H1 (cell line): ENCODE measurements at places on chromosomes 5 and 9.

GRCh38 chr9:100219347-100219746 lies 120.3 kb downstream of the INVS start:
- no peak for DNase-seq

GRCh38 chr5:168529374-168530234 lies 499 bp downstream of the FBLL1 start:
- DNase-seq: no peak

GRCh38 chr9:212297-212696 lies 2.4 kb upstream of the DOCK8 start:
- DNase-seq: no peak

DNA sequence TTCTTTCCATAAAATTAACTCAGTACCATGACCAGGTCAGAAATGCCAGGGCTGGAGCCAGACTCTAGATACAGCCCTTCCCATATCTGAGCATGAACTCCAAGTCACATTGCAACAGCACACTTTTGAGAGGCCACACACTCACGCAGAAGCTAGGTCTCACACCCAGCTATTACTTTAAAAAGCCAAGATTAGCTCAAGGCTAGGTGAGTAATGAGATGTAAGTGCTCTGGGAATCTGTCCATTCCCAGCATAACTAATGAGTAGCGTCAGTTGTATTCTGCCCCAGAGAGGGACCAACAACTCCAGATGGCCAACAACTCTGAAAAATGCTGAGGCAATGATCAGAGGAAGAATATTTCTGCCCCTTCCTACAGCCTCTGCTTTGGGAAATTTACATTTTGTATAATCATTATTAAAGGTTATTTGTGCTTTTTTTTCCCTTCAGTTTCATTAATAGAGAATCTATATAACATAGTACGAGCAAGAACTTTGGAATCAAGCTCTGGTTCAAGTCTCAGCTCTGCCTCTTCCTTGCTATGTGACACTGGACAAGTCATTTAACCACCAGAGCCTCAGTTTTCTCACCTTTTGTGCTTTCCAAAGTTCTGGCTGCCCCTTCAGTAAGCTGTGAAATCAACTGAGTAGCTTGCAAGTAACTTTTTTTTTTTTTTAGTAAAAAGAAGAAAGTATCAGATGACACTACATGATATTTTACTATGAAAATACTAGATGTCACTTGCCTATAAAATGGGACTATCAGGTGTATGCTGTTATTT lies 118.3 kb downstream of the NR6A1 start:
- no peak for DNase-seq

- DNase-seq: no peak
Observed at GRCh38 chr9:10706788-10707187, 94.0 kb upstream of the PTPRD start.

DNA sequence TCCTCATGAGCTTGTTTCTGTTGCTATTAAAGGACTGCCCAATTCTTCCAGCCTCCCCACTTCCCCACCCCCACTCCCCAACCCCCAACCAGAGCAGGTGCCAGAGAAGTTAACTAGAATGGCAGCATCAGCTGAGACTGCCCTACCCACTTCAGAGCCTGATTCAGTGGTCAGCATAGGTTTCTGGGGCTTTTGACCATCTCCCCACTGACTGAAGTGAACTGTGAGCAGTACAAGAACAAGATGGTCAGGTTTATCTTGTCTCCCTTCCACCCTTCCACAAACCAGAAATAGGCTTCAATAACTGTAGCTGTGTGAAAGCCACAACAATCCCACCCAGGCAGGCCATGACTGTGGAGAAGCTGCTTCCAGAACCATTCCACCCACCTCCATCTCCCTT lies 289.4 kb upstream of the SLC24A2 start:
- DNase-seq: no peak

DNA sequence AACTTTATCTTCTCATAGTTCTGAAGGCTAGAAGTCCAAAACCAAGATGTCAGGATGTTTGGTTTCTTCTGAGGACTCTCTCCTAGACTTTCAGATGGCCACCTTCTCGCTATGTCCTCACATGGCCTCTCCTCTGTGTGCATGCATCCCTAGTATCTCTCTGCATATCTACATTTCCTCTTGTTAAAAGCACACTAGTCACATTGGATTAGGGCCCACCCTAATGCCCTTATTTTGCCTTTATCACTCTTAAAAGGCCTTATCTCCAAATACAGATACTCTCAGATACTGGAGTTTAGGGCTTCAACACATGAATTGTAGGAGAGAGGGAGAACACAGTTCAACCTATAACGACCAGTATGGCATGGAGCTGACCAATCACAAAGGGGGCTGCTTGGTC lies 151.7 kb downstream of the PRELID2 start:
- DNase-seq: no peak

DNA sequence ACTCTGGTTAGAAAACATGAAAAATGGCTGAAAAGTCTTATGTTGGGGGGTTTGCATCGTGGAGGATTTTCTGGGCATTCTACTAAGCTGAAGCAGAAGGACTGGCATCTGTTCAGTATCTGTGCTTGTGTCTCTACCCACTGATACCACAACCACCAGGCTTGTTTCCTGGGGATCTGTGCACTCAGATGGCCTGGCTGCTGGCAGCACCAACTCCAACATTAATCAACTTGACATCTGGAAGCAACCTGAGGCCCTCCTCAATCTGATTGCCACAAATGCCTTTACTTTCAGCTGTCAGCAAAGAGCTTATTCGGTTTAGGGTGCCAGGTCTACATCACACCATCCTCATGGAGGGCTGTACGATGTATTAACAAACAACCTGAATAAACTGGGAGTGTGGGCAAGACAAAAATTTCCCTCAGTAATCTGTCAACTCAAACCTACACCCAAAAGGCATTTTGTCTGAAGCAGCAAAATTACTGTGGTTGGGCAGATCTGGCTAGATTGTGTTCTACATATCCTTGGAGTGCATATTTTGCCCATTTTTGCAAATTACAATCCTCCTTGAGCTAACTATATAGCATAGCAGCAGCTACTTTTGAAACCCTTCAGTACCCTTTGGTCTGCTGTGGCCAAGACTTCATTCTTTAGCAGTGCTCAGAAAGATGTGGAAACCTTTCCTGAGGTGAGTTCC lies 74.6 kb downstream of the FOXD1 start:
- no peak for DNase-seq

- DNase-seq: no peak
Observed at GRCh38 chr5:109964136-109964535, 274.4 kb downstream of the MAN2A1 start.

DNA sequence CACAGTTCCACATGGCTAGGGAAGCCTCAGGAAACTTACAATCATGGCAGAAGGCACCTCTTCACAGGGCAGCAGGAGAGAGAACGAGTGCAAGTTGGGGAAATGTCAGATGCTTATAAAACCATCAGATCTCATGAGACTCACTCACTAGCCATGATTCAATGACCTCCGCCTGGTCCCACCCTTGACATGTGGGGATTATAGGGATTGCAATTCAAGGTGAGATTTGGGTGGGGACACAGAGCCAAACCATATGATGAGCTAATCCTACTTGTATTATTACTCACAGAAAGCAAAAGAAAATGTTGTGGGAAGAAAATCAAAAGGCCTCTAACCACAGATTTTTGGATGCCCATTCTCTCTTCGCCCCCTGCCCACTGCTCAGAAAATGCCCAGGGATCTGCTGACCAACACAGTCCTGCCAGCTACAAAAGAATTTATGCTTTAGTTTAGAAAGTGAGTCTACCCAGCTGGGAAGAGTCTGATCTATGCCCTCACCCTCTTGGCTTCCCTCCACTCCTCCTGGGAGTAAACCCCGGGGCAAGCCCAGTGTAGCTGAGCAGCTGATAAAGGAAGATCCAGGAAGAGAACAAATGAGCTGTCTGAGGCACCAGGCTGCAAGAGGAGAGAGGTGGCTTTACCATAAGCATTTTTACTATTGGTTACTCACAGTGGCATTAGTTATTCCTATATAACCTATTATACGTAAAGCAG lies 53.1 kb downstream of the RNF130 start:
- DNase-seq: no peak

GRCh38 chr5:180498378-180498777 lies 4.2 kb downstream of the CNOT6 start:
- DNase-seq: no peak

- no peak for DNase-seq
Observed at GRCh38 chr5:170403675-170404074, 14.5 kb upstream of the KCNMB1 start.

DNA sequence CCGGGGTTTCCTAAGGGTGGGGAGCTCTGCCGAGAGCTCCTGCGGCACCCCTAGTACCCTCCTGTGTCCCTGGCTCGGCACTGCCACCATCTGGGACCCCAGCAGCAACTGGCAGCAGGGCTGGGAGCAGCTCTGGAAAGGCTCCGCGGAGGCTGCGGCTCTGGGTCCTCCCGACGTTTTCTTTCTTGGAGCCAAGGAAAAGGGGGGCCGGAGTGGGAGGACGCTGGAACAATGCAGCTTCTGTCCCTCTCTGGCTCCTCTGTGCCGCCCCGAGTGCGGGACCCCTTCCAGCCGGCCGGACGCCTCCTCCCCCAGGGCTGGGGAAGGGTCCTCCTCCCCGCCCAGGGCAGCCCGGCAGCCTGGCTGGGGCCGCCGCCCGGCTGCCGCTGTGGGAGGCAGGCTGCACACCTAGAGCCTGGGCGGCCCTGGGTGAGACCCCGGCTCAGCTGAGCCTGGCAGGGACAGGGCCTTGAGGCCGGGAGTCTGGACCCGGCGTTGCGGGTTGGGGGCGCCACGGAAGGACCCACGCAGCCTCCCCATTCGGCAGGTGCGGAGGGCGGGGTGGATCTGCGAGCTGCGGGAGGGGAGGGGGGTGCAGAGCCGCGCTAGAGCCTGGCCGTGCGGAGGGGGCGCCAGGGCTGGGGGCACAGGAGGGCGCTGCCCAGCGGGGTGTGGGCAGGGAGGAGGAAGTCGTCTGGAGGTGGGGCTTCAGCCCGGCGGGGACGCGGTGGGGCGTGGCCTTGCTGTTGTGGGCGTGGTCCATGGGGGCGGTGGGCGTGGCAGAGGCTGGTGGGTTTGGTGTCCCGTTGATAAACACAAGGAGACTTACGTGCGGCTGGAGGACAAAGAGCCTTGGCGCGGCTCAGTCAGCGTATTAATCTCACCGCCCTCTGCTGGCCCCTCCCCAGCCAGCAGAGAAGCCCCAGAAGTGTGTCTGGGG lies 15.1 kb downstream of the GPSM1 start:
- peak; percentile 80 for DNase-seq

GRCh38 chr5:35031276-35031675 lies 16.5 kb downstream of the AGXT2 start:
- DNase-seq: no peak

GRCh38 chr9:108831496-108832178 lies 24.1 kb downstream of the ACTL7B start:
- no peak for DNase-seq

DNA sequence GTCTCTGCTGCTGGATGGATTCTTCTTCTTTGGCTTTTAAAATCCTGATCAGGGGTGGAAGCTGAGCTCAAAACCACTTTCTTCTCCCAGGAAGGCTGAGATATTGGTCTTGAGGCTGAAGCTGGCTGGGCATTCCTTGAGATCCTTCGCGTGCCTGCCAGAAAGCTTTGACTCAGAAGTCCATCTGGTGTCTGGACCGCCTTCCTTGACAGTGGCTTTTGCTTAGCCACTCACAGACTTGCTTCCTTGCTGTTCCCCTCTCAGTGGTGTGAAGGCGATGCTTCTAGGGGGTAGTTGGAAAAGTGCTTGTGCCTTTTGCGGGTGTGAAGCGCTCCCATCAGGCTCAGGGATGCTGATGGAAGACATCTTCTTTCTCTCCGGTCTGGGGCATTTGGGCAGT lies 45.9 kb downstream of the RGS3 start:
- DNase-seq: no peak
